ENCODE measurements at places on chromosomes 2 and 18. TPM values are rescaled to one million over a fixed set of nuclear protein-coding genes. Genes with fewer than 3 reads are reported as not detected.

DNA sequence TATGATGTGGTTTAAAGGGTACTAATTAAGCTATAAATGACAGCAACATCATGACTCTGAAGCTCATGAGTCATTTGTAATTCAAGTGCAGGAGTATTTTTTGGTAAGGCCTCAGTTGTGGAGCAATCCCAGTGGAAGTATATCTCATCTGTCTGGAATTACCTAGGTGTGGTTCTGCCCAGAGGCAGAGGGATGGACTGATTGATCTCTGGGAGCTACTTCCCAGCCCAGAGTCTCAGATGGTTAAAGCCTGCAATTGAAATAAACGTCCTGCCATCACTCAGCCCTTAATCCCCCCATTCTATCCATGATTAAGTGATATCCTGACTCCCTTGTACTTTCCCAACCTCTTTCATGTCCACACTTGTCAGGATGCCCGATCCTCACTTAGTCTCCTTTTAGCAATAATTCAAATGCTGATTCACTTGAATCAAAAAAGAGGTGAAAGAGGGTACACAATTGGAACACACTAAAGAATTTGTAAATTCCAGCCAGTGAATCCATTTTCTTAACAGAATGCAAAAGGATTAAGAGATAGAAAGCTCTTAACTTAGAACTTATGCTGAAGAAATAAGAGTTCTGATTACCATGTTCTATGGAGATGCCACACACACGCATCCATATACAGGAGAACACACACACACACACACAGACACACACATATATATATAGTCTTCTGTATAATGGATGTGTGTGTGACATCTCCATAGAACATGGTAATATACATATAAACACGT lies 664.4 kb downstream of the NYAP2 start:
- DNase-seq, result no peak

SLC19A3 gene
- total RNA-seq, result not detected

MAB21L4 gene
- total RNA-seq, result not detected

- DNase-seq, result no peak
Measured at GRCh38 chr2:209458008-209458979, 34.4 kb downstream of the MAP2 start.

GAREM2 gene
- total RNA-seq, result 0.96 TPM

STEAP3 gene
- 0.70 TPM for total RNA-seq

GRCh38 chr2:211387734-211388133 lies 831.3 kb downstream of the CPS1 start:
- DNase-seq, result no peak

GRCh38 chr18:78596794-78597345 lies 382.7 kb upstream of the SALL3 start:
- no peak for DNase-seq

- no peak for DNase-seq
Measured at GRCh38 chr2:238425505-238425978, 1.2 kb upstream of the ASB1 start.

TBR1 gene
- total RNA-seq, result 0.04 TPM

TOGARAM2 gene
- 4.3 TPM for total RNA-seq

DNA sequence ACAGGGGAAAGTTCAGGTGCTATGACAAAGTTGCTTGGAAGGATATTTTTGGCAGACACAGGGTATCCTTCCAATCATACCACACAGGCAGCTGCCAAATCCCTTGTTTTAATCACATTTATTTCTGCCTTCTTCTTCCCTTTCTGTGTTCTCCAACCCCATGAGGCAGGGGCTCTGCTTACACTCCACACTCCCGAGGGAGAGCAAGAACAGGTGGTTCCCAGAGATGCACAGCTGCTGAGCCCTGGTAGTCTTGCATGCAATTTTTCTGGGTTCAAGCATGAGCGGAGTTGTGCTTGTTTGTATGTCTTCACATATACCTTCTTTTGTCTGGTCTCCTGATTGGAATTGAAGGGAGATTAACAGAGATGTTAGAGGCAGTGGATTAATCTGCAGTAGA lies 251.7 kb upstream of the ST6GAL2 start:
- no peak for DNase-seq

GRCh38 chr2:239469106-239469960 lies 68.5 kb upstream of the HDAC4 start:
- no peak for DNase-seq

VIT gene
- not detected for total RNA-seq

GRCh38 chr2:167400546-167400945 lies 512.3 kb downstream of the XIRP2 start:
- no peak for DNase-seq

LRRTM4 gene
- not detected for total RNA-seq

GCG gene
- not detected for total RNA-seq

MATN3 gene
- total RNA-seq, result not detected

DNA sequence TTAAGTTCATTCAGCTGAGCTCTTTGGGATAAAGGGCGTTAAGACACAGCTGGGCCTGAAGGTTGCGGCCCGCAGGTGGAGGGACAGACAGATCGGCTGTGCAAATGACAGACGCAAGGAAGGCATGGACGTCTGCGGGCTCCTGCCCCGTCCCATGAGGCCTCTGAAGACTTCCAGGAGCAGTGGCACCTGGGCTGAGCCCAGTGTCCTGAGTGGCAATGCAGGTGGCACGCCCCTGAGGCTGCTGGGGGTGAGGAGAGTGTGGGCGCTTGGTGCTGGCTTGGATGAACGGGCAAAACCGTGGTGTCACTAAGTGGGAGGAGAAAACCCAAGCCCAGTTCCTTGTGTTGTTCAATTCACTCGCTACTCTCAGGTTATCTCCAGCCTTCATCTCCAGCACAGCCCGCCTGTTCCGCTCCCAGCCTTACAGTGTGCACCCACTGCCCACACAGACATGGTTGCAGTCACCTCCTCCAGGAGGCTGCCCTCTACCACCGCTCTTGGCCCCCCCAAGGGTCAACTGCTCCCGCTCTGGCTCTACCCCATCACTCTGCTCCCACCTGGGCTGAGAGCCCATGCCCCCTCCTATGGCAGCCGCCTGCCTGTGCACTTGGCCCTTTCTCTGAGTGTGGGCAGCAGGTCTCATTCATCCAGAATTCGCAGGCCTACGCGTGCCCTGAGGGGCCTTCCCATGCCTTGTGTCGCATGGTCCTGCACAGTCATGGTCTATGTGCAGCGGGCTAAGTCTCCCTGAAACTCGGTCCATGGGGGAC lies 50.3 kb downstream of the PTGR3 start:
- DNase-seq, result no peak

- no peak for DNase-seq
Measured at GRCh38 chr2:54691445-54692135, 31.9 kb upstream of the EML6 start.

GRCh38 chr2:99140860-99141109 lies 722 bp upstream of the C2orf15 start:
- DNase-seq, result no peak

GRCh38 chr2:15769676-15770547 lies 170.4 kb upstream of the MYCN start:
- no peak for DNase-seq

HOXD13 gene
- total RNA-seq, result not detected

DNA sequence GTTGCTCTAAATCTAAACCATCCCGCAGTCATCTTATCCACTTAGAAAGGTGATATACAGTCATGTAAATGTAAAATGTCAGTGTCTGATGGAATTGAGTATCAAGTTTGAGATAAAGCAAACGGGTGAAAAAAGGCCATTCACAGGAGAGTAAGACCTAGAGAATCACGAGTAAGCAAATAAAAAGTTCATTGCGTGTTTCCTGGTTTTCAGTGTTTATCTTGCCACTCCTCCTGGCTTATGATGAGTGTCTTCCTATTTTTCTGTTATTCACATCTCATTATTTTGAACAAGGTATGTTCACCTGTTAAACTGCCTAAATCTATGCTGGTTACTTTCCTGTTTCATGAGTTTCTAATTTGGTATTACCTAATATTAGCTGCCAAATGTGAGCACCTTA lies 68.8 kb downstream of the ITGA4 start:
- no peak for DNase-seq

GRCh38 chr2:117702098-117702497 lies 112.4 kb upstream of the DDX18 start:
- no peak for DNase-seq

KIAA2012 gene
- total RNA-seq, result not detected

GRCh38 chr2:67599561-67599960 lies 202.4 kb downstream of the ETAA1 start:
- DNase-seq, result no peak

SOWAHC gene
- 0.34 TPM for total RNA-seq

- DNase-seq, result peak; percentile 28
Measured at GRCh38 chr2:127410871-127411652, 7.2 kb upstream of the PROC start.
